ENCODE measurements at places on chromosomes 3 and 15.
A peak's percentile ranks its signal among the peaks of the same experiment; 100 is the strongest.

GRCh38 chr3:111318289-111318688 is 223.7 kb upstream of the CD96 start:
- no peak for DNase-seq

GRCh38 chr3:134643150-134643675 is 7.6 kb downstream of the KY start:
- no peak for DNase-seq

- DNase-seq: no peak
Measured at GRCh38 chr15:96551196-96551595, 220.7 kb downstream of the NR2F2 start.

DNA sequence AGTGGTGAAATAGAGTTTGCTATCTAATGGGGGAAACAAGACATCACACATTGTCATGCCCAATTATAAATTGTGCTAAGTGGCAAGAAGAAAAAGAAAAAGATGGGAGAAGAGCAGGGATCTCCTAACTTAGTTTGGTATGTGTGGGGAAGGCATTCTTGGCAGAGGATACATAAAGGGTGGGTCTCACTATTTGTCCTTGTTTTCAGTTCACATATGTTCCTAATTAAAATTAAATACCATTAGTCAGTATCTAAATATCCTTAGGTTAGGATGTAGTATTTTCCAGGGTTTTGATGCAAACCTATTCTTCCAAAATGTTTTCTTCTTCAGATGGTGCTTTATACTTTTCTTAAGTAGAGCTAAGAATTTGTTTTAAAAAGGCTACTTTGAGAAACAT is 173.7 kb downstream of the B3GALNT1 start:
- DNase-seq: peak; percentile 20

GRCh38 chr15:67049351-67050044 is 15.9 kb upstream of the SMAD3 start:
- DNase-seq: peak; percentile 63

GRCh38 chr15:69990566-69991421 is 106.9 kb downstream of the TLE3 start:
- DNase-seq: no peak

- DNase-seq: no peak
Measured at GRCh38 chr15:82810061-82810889, 847 bp downstream of the WHAMM start.

GRCh38 chr3:35954413-35954812 is 315.1 kb downstream of the ARPP21 start:
- no peak for DNase-seq

DNA sequence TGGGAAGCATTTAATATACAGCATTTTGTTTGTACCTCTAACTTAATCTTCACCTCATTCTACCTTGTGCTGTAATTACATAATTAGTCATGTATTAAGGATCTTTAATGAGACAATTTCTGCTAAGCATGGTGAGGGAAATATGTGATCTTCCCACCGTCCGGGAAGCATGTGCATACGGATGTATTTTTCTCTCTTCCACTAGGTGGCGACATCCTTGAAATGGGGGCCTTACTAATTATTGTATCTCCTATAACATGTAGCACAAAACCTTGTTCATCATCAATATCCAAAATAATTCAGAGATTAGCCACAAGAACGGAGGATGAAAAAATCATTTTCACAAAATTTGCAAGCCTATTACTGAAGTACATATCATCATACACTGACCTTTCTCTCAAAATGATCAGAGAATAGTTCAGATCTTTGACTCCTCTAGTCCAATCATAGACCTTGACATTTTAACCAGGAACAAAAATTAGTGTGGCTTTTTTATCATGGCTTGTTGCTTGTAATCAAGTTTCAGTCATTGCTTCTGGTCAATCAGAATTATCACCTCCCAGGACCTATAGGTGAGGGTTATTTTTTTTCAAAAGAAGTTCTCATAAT is 148.9 kb upstream of the GBE1 start:
- DNase-seq: no peak

- peak; percentile 89 for DNase-seq
Measured at GRCh38 chr15:45630917-45631691, 3.7 kb upstream of the SQOR start.

- DNase-seq: no peak
Measured at GRCh38 chr3:153978006-153978405, 143.2 kb upstream of the ARHGEF26 start.

GRCh38 chr15:66078196-66078928 is 175.2 kb downstream of the MEGF11 start:
- no peak for DNase-seq

GRCh38 chr3:142963234-142963515 is 299 bp downstream of the PAQR9 start:
- DNase-seq: no peak

GRCh38 chr3:181755959-181756358 is 44.2 kb downstream of the SOX2 start:
- DNase-seq: no peak

- DNase-seq: no peak
Measured at GRCh38 chr3:184156522-184156955, 1.4 kb downstream of the DVL3 start.

DNA sequence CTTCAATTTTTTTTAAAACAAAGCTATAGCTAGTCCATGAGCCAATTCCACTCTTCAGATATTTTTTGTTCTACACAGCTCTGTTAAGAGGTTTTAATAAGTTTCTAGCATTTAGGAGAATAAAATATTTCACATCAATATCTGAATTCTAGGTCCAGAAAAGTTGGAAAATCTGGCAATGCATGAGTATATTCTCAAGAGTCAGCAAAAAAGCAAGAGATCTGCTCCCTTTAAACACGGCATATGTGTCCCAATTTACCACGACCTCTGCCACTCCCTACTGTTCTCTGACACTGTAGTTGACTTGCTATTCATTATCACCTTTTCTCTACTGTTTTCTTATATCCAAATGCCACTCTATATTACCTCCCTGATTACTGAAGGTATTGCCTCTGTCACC is 145.1 kb upstream of the TGFBR2 start:
- DNase-seq: no peak

- no peak for DNase-seq
Measured at GRCh38 chr3:59186725-59187124, 136.9 kb upstream of the CFAP20DC start.

- no peak for DNase-seq
Measured at GRCh38 chr15:27817258-27817657, 281.9 kb downstream of the OCA2 start.

- no peak for DNase-seq
Measured at GRCh38 chr3:64321747-64322146, 96.5 kb upstream of the PRICKLE2 start.

DNA sequence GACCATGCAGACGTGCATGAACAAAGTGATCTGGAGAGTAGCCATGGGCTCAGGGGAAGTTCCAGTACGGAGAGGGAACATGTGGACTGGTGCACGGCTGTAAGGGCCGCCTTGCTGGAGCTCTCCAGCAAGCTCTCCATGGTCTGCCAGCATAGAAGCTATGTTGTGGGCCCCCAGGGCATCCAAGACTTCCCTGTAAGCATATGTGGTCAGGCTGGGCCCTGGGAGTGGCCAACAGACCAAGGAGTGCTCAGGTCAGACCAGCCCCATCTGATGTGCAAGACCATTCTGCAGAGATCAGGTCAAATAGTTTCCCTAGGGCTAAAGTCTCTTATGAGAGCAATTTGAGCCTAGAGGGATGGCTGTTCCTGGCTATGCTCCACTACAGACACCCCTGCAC is 110.1 kb upstream of the DAZL start:
- DNase-seq: no peak

GRCh38 chr3:12750658-12751071 is 8.4 kb downstream of the TMEM40 start:
- peak; percentile 80 for DNase-seq

GRCh38 chr15:85025516-85026251 is 44.0 kb downstream of the PDE8A start:
- no peak for DNase-seq

DNA sequence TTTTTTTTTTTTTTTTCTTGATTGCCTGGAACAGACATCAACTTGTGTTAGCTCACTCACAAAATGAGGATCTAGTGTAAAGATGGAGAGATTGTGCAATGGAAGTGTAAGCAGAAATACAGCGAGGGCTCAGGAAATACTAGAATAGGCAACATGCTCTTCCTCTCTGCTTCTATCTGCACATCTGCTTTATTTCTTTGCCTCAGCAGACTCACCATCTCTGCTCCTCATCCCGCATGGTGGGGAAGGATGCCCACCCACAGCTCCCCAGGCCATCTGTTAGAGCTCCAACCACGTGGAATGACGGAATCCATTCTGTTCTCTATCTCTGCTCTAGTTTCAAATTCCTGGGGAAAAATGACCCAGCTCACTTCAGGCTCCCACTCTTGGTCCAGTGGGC is 128.0 kb upstream of the ADAMTS9 start:
- DNase-seq: no peak

DNA sequence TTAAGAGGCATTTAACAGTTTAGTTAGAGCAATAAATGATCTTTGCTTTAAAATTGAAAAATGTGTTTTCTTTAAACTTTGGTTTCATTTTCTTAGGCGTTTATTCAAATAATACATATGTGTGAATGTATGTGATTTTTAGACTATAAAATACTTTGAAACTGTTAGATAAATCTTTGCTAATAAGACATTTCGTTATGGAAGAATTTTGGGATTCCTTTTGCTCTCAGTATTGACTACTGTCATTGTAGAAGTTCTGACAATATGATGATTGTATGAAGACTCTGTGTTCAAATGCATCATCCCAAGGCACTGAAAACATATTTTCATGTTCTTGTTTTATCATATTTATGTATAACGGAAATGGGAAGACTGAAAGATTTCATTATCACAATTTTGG is 43.8 kb upstream of the GOLGA8A start:
- DNase-seq: no peak

DNA sequence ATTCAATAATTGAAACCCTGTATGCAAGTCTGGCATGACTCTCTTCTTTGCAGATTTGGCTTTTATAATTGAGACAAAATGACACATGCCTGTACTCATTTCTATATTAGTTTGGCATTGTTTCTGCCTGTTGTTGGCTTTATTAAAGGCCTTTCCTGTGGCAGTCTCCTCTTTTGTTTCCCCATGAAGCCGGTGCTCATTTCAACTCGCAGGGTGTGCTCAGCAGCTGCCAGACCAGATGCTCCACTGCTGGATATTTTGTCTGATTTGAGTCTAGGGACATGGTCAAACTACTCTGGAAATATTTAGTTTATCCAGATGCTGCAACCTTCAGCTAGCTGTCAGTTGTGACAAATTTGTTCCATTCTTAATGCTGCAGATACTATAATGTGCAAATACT is 445.3 kb downstream of the NAALADL2 start:
- no peak for DNase-seq

DNA sequence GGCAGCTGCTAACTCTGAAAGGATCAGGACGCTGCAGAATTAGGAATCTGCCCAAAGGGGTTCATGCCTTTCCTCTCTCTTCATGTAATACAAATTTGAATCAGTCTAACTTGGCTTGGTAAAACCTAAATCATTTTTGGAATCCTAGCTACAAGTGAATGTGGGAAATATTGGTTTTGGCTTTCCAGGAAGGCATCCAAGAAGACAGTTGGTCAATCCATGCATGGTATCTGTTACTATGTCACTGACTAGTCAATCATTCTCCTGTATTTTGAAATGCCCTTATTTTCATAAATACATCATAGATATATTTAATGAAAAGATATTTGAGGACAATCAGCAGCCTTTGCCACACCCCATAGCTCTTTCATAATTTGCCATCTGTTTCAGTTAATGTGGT is 7.5 kb upstream of the PLS1 start:
- DNase-seq: no peak

GRCh38 chr3:176976586-176976985 is 220.7 kb downstream of the TBL1XR1 start:
- DNase-seq: no peak

GRCh38 chr3:152941859-152942258 is 106.9 kb downstream of the P2RY1 start:
- no peak for DNase-seq

- DNase-seq: peak; percentile 36
Measured at GRCh38 chr3:11155341-11156025, 1.2 kb downstream of the HRH1 start.

DNA sequence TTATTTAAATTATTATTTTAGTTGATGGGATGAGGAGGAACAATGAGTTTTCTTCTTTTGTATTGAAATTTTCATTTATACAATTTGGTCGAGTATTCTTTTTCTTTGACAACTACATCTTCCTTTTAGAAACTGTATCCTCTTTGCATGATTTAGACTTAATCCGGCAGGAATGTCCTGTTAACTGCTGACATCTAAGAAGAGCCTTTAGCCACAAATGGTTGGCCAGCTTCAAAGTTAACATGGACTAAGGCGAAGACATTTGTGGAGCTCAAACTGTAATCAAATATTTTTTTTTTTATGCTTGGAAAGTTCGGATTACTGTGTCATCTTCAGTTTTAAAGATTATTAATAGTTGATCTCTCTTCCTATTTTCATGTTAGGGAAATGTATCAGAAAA is 43.2 kb downstream of the RIOX2 start:
- no peak for DNase-seq

- DNase-seq: no peak
Measured at GRCh38 chr3:104646196-104646595, 720.5 kb upstream of the ALCAM start.

- no peak for DNase-seq
Measured at GRCh38 chr15:31364301-31365031, 37.8 kb downstream of the KLF13 start.

All from BJ (cell line).